ENCODE measurements at places on chromosomes 7 and 10.

DNA sequence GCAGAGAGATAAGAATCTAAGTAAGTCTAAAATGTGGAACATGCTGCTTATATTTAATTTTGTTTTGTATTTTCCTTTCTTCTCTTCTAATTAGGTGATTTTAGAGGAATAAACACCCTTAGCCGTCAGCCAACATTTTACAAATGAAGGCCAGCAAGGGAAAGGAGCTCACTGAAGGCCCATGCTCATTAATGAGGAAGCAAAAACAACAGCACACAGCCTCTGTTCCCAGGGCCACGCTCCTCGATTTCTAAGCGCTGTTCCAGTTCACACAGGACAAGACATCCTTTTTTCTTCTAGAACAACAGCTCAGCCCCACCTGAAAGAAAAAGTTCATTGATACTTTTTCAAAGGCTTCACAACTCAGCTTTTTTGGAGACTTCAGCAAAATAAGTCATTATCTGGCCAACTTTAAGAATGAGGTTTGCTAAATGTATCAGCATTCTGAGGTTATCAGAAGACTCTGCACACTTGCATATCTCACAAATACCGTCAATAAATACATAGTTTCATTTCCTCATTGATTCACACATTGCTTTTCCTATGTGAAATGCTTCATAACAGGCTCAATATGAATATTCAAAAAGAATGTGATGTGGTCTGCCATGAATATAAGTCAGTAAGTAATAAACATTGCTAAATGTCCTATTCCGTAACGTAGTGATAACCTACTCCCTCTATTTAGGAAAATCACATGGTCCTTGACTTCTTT lies 34.8 kb upstream of the SFMBT2 start:
- no peak for DNase-seq

DNA sequence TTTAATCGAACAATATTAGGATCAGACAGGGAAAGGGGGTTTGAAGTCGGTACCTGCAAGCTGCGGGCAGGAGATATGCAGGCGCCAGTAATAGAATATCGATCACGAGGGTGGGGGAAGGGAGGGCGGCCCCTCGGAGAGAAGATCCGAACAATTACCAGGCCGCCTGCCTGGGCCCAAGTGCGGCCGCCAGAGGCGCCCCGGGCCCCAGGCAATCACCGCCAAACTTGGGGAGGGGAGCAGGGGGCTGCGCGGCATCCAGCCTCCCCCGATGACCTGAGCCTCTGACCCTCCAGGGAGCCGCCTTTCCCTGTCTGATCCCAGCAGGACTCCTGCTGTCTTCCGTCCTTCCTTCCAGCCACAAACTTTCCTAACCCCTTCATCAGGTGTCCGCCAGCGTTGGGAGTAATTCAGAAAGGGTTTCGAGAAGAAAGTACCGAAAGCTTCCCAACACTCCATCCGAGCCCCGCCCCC lies 1.1 kb downstream of the NKX1-2 start:
- DNase-seq = no peak

DNA sequence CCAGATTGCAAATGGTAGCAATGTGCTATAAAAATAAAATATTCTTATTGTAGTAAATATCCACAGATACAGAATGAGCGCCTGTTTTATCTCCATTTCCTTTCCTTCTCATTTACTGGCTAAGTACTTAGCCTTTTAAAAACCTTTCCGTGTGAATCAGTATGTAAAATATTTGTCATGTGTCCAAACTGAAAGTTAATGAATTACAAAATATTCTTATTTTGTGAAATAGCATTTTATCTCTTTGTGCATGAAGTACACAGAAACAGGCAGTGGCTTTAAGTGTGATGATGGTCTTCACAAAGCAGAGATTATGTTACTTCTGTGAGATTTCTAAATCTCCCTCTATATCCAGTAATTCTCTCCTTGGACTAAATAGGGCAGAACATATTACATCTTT lies 56.7 kb upstream of the KIAA1217 start:
- no peak for DNase-seq

- no peak for DNase-seq
Measured at GRCh38 chr7:12573885-12574284, 3.4 kb downstream of the SCIN start.

- DNase-seq = peak; percentile 95
Measured at GRCh38 chr10:60384708-60385398, 4.8 kb downstream of the ANK3 start.

- DNase-seq = no peak
Measured at GRCh38 chr10:100781145-100781665, 35.8 kb downstream of the PAX2 start.

- DNase-seq = no peak
Measured at GRCh38 chr10:48235501-48235900, 39.0 kb downstream of the FRMPD2 start.

DNA sequence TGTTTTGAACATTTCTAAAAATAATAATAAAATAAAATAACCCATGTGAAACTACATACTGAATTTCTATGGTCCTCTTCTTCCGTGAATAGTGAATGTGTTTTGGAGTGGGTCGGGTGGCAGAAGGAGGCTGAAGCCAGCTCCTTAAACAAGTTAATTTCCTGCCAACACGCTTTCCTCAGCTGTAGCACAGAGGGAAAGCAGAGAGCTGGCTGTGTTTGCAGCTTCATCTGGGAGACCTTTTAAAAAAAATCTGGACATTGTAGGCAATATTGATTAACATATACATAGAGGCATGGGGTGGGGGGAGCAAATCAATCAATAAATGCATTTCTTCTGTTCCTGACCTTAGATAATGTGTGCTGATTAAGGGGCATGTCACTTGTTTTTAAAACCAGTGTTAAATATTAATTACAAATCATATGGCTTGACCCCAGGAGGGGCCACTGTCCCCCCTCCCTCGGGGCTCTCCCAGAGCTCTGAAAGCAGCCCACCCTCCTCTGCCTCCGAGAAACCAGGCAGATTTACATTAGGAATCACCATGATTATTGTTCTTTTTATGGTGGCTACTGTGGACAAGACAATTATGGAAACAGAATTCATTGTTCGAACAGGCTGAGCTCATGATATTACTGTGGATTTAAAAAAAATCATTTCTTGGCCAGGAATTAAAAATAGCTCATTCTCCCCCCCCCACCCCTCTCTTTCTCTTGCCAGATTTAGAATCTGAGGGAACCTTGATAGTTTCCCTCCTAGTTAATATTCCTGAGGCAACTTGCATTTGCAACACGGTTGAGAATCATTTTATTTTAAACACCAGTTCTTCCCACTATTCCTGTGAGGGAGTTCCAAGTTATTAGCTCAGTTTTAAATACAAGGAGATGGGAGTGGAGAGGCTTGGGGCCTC lies 100.5 kb upstream of the CARD11 start:
- no peak for DNase-seq

DNA sequence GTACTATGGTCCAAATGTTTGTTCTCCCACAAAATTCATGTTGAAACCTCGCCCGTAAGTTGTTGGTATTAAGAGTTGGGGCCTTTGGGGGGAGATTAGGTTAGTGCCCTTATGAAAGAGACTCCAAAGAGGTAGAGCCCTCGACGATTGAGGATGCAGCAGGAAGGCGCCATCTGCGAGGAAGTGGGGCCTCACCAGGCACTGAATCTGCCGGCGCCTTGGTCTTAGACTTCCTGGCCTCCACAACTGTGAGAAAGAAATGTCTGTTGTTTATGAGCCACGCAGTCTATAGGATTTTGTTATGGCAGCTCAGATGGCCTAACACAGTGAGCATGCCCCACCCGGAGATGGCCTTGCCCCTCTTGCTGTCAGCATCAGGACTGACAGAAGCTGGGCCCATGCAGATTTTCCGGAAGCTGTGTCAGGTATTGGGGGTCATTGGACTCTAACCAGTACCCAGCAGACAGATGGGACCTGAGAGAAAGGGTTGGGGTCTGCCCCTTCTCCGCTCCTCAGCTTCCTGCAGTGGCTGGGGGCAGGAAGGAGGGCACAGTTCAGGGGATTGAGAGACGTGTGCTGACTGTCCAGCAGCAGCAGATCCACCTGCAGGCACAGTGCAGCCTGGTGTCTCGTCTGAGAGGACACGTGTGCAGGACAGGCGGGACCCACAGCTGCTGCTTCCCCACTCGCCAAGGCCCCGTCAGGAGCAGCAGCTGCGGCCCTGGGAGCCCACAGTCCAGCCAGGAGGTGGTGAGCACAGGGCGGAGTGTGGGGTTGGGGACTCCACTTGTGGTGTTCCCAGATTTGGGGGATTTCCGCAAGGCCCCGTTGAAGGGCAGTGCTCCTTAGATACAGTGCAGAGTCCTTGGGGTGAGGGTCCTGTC lies 47.8 kb downstream of the MGMT start:
- DNase-seq = no peak

DNA sequence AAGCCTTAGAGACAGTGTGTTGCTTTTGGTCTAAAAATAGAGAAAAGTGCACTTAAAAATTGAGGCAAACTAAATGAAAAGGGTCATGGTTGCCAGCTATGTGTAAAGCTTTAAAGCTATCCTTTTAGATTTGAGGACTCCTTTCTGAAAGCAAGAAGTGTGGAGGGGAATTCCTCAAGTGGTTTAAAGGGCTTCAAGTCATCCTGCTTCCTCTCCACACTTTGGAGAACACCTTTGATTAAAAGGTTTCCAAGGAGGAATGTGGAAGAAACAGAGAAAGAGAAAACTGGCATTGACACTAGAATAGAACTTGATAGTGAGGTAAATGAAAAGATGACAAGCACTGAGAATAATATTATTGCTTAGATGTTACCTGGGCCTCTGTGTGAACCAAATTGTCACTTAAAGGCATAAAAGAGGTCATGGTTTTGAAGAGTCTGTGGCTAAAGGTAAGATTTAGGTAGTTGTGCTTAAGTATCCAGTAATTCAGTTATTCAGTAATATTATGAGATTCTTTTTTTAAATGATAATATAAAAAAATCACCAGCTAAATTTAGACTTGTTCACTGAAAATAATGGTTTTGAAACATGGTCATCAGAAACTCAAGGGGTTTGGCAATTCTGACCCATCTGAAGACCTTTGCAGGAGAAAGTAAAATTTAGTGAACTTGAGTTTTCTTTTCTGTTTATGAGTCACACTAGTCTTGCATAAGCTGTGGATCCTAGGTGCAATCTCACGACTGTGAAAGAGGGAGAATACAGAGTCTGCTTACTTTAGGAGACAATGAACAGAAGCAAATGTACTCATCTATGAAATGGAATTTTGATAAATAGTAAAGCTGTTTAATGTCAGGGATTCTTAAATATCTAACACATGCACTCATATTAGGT lies 466.0 kb downstream of the KIF20B start:
- no peak for DNase-seq

- no peak for DNase-seq
Measured at GRCh38 chr10:101151395-101151794, 20.3 kb downstream of the TLX1 start.

DNA sequence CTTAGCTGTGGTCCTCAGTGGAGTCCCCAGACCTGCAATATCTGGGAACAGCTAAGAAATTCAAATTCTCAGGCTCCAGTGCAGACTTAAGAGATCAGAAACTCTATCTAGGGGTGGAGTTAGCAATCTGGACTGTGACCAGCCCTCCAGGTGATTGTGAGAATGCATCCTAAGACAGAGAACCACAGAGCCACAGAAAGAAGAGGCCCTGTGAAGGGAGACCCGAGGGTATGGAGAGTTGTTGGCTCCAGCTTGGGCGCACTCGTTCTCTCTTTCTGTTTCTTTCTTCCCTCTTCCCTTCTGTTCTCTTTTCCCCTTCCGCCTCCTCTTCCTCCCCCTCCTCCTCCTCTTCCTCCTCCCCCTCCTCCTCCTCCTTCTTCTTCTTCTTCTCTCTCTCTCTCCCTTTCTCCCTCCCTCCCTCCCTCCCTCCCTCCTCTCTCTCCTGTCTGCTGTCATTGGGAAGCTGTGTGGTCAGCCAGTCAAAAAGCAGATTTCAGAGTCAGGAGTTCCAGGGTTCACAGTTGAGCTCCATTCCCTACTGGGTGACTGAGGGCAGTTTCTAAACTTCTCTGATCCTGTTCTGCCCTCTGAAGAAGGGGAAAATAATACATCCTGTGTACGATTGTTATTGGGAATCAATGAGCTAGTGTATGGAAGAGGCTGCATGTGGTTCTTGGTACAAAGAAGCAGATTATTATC lies 62.1 kb upstream of the STEAP1B start:
- peak; percentile 49 for DNase-seq

- DNase-seq = no peak
Measured at GRCh38 chr10:119221666-119222065, 14.3 kb downstream of the GRK5 start.

- no peak for DNase-seq
Measured at GRCh38 chr10:61759751-61760150, 97.0 kb downstream of the CABCOCO1 start.

DNA sequence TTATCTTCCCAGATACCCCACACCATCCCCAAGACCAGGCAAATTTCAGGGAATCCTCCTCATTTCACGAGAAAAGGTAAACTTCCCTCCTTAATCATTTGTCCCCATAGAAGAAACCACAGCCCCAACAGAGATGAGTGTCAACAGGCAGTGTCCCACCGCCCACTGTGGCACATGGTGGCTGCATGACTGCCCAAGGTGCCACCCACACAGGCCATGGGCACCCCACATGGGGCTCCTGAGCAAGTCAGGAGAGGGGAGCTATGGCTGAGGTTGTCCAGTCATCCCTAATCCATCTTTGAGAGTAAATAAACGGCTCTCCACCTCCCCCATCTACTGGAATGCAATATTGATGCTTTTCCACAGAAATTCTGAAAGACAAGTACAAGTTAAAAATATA lies 44.1 kb downstream of the ANTXRL start:
- no peak for DNase-seq

GRCh38 chr7:132206594-132206993 lies 369.7 kb downstream of the PLXNA4 start:
- no peak for DNase-seq

GRCh38 chr10:13074563-13075451 lies 25.2 kb upstream of the OPTN start:
- peak; percentile 64 for DNase-seq

DNA sequence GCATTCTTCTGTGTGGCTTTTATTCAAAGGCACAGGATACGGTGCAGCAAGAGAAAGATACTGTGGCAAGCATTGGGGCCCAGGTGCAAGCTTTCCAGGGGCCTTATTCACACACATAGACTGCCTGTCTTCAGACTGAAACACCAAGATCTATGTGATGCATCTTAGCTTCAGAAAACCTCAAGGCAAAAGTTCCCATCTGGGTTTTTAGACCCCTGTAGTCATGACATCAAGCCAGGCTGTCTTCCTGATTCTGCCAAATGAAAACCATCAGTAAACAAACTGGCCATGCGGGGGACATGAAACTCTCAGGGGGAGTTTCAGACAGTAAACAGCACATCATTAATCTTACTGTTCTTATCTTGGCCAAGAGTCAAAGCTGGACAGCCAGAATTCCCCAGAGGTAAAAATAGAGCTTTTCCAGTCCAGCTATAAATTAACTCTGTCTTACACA lies 9.8 kb downstream of the AGBL3 start:
- DNase-seq = no peak

DNA sequence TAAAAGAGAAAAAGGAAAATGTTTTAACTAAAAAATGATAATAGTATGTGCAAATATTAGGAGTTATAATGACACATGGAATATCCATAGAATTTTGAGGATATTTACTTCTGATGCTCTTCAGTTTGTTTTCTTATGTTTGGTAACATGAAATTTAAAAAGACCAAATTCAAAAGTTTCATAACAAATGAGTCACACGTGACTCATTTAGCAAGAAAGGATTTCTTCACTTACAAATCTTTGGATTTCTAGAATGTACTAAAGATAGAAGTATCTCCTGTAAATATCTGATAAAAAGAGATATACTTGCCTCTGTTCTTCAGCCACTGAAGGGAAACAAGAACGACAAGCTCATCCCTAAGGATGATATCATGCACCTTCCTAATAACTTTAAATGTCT lies 774.5 kb upstream of the LRRTM3 start:
- DNase-seq = no peak
